ENCODE measurements at places on chromosomes 7 and 10.

- no peak for DNase-seq
These were observed 173.6 kb upstream of the PRSS58 start for GRCh38 chr7:142431491-142431890.

DNA sequence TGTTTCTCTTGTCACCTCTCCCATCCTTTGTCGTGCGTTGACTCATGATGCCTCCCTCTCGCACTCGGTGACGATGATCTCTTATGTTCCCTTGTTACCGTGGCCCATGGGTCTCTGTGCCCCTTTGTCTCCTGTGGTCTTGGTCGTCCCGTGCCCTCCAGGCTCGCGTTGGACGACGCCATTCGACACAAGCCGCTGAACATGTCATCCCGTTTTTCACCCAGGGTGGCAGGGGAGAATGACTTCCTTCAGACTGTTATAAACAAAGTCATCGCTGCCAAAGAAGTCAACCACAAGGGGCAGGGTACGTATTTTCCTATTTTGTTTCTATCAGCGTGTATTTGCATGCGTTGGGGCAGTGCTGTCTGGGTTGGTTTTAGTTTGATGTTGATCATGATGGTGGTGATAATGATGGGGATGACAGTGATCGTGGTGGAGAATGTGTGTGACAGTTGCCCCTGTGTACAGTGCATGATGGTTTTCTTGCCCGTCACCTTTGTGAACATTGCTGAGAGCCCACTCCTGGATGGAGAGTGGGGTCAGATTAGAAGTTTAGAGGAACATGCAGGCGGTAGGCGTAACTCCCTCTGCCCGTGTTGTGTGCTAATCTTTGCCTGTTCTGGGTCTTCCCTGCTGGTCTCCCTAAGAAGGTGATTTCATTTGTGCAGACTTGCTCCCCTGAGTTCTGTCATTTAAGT, 107.0 kb downstream of the DOCK1 start:
- no peak for DNase-seq

DNA sequence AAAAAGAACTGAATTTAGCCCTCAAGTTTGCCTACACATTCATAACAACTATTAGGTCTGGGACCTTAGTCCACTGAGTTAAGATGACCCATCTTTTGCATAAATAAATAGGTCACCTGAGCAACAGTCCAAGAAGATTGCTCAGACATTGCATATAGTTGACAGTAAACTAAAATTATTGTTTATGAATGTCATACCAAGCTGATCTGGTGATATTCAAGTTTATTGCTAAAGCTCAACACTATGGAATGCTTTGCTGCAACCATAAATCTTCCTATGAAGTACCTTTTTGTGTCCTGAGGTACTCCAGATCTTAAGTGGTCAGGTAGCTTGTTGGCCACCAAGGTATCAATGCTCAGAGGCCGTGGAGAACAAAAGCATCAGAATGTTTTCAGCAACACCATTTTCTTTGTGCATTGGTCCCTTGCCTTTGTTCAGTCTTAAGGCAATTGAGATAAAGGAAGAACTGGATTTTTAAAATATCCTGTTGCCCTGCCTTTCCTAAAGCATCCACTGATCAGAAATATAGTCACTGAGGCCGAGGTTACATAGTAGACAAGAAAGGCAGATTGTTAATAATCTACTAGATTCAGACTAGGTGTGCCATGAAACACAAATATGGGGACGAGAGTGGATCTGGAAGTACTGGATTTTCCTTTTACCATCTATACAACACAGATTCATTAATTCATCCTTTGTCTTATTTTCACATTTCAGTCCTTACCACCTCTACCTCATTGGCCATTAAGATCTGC, 321.3 kb downstream of the PTEN start:
- DNase-seq, result no peak

DNA sequence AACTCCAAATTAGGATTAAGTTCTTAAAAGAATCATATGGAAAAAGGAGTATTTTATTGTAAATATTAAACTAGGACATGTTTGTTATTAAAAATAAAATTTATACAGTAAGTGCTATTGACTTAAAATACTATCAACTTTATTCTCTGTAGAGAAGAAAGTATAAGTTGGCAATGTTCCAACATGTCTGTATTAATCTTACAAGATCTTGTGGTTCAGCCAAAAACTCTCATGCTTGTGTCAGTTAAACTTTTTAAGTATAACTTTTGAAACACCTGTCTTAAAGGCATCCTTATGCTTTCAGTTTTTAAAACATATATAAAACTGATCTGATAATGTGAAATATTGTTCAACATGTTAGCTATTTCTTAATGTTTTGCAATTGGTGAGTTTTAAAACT, 160.7 kb downstream of the ZEB1 start:
- no peak for DNase-seq

DNA sequence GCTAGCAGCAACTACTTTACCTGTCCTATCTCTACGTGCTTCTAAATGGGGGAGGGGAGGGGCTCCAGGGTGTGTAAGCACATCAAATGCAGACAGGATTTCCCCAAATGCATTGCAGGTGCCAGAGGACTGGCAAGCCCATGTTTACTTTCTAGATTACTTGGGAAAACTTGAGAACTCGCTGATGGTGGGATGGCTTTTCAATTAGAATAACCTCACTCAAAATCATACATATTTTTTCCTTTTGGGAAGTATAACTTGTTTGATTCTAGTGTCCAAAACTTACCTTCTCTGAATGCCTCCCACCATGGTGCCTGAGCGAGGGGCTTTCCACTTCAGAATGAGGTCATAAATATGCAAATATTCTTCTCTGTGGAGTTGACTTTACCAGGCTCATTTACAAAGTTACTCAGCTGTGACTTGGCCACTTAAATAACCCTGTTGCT, 191.3 kb upstream of the RHOBTB1 start:
- no peak for DNase-seq

- peak; percentile 67 for DNase-seq
These were observed 9.0 kb downstream of the SKIDA1 start for GRCh38 chr10:21516242-21517131.

- DNase-seq, result no peak
These were observed 10.0 kb downstream of the NMT2 start for GRCh38 chr10:15158448-15158847.

- DNase-seq, result no peak
These were observed 103.7 kb downstream of the PLXNA4 start for GRCh38 chr7:132472463-132473120.

- no peak for DNase-seq
These were observed 297.5 kb downstream of the PRKG1 start for GRCh38 chr10:51371743-51372142.

GRCh38 chr10:102596506-102596971, 47.7 kb upstream of the TRIM8 start:
- DNase-seq, result no peak

DNA sequence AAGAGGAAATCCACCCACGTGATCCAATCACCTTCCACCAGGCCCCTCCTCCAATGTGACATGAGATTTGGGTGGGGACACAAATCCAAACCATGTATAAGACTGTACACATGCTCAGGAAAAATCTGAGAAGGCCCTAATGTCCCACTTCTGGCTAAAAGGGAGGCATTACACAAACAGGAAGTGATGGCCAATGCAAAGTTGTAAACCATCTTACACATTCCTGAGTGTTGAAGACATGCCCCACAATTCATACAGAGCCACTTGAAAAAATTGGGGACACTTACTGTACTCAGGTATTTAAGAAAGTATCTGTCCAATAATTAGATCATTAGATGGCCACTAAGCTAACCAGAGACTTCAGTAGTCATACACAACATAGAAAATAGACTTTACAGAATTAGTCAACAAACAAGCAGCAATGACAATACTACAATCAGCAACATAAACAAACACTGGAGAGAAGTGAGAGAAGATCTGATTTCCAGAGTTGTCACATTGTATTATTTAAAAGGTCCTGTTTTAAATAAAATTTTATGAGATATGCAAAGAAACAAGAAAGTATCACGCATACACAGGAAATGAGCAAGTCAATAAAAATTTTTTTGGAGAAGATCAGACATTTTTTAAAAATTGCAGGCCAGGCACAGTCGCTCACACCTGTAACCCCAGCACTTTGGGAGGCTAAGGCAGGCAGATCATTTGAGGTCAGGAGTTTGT, 143.3 kb downstream of the DGKI start:
- no peak for DNase-seq

DNA sequence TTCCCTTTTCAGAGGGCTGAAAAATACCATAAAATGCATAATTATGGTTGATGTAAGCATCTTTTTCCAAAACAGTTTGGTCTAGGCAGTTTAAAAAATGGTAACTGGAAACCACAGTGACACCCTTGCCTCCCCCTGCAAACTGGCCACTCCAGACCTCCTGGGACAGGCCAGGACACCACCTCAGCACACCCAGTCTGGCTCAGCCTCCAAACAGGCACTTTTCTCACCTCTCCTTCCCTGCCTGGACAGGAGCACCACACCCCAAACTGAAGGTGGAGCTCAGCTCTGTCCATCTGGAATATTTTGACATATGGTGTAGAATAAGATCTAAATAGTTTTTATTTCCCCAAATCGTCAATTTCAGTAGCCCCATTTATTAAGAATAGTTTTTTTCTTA, 78.5 kb downstream of the CDK14 start:
- no peak for DNase-seq

DNA sequence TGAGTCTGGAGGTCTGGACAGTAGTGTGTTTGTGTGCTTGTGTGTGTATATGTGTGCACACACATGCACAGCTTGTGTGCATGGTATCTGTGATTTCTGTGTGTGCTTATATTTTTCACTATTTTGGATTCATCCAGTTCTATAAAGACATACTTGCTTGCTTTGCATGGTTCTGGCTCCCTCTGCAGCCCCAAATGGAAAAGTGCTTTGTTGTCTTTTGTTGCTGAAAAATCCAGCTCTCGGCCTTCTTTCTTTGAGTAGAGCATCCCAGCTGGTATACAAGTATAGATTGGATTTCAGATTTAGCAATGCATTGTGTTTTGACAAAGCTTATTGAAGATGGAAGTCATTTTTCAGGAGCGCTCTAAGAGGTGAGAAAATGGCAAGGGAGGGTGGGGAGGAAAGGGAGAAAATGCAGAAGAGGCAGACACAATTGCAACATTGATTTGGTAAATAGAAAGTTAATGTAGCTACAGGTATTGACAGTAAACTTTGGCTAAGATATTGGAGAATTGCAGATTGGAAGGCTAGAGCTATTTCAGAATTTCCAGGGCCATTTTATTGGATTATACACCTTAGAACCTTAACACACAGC, 333.9 kb downstream of the AUTS2 start:
- DNase-seq, result no peak

- no peak for DNase-seq
These were observed 15.3 kb downstream of the AOC1 start for GRCh38 chr7:150867605-150868004.

GRCh38 chr7:50477640-50478039, 27.5 kb upstream of the FIGNL1 start:
- no peak for DNase-seq

- no peak for DNase-seq
These were observed 350.1 kb upstream of the AOAH start for GRCh38 chr7:37074370-37074769.

DNA sequence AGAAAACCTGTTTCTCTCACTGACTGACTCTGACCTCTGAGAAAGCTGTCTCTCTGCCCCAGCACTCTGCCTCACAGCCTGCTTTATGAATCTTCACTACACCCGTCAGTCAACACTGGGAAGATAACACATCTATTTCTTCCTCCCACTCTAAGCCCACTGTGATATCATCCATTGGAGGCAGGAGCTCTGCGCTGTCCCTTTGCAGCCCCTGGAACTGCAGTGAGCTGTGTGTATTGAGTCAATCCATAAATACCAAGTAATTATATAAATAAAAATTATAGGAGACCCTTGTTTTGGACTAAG, 17.2 kb upstream of the FXYD4 start:
- no peak for DNase-seq

DNA sequence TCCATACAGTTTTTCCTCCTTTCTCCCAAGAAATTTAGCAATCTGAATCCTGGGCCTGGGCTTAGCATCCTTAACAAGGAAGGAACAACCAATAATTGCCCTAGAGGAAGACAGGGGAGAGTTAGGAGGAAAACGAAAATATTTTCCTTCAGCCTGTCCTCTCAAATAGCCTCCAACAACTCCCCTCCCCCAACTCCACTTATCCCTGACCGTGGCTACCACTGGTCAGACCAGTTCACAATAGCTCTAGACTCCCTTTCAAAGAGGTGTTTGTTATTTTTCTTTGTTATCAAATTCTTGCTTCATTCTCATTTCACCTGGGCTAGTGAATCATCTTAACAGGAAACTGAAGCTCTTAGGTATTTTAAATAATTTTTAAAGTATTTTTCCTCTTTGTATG, 114.1 kb downstream of the CPED1 start:
- no peak for DNase-seq

GRCh38 chr7:139783647-139784385, 6.0 kb upstream of the HIPK2 start:
- DNase-seq, result no peak

- DNase-seq, result peak; percentile 59
These were observed 1.6 kb upstream of the ORAI2 start for GRCh38 chr7:102431617-102432298.

DNA sequence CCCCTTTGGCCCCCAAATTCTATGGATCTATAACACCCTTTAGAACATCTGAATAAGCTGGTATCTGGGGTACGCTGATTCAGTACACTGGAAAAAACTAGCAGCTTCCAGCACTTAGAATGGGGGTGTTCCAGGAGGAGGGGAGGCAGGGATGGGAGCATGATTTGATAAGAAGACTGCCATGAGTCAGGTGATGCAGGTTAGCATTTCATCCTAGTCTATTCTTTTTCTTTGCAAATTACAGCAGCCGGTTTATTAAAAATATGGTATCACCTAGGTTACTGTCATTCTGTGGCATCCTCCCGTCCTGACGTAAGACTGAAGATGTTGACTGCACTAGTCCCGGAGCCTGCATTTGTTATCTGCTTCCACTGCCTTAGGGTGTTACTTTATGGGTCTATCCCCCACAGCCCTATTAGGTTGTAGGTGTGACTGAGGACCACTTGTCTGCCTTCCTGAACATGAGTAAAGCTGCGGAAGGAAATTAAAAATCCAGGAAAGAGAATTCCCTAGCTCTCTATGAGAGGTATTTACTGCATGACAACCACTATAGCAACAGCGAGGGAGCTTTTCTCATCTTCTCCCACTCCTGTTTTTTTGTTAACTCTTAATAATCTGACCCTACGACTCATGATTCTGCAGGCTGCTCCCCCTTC, 1.9 kb downstream of the HTR5A start:
- no peak for DNase-seq

DNA sequence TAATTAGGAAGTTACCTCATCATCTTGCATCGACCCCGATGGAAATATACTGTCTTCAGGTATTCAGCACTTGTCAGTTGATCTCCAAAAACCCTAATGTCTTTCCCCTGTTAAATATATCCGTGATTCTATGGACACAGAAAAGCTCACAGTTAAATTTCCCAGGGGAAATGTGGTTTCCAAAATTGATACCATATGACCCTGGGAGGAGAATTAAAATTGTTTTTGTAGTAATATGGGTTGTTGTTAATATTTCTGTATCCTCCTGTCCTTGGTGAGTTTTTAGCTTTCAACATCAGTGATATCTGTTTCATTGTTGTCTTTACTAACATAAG, 132.1 kb downstream of the CELF2 start:
- no peak for DNase-seq

DNA sequence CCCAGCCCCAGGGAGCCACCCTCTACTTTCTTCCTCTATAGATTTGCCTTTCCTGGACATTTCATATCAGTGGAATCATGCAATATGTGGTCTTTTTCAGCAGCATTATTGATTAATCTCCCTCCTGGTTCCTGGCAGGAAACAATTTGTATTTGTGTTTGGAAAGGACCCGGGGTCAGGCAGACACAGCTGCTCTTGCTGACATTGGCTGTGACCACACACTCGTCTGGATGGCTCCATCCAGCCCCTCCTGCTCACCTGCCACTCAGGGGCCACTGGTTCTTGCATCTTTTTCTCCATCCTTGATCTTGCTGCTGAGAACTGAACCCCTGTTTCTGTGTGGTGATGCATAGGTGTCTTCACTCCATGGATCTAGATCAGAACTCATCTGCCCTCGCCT, 176.6 kb upstream of the MKI67 start:
- no peak for DNase-seq

Data from activated naive CD8-positive, alpha-beta T cell treated with anti-CD3 and anti-CD28 coated beads, Interleukin-2, amount 10 ng/mL, durations not matched to agents 7 days and 5 days (primary cell).